ENCODE measurements at places on chromosomes 7 and 10.

DNA sequence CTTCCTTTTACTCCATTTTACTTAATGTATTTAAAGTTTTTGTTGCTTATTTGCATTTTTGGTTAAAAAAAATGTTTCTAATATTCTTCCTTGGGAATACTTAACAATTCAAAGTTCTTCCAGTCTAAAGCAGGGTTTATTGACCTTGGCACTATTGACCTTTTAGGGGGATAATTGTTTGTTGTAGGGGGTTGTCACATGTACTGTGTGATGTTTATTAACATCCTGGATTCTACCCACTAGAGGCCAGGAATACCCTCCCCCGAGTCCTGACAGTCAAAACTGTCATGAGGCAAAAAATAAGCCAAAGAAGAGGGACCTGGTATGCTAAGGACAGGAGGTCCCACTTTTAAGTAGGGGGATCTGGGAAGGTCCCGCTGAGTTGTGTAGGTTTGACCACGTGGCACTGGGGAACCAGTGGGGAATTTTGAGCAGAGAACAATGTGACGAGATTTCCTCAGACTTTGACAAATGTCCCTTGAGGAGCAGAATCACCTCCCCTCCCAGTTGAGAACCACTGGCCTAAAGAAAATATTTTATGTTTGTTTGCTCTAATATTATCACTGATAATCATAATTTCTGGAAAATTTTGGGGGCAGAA is 178.3 kb upstream of the PRR15 start:
- ATAC-seq: no peak

DNA sequence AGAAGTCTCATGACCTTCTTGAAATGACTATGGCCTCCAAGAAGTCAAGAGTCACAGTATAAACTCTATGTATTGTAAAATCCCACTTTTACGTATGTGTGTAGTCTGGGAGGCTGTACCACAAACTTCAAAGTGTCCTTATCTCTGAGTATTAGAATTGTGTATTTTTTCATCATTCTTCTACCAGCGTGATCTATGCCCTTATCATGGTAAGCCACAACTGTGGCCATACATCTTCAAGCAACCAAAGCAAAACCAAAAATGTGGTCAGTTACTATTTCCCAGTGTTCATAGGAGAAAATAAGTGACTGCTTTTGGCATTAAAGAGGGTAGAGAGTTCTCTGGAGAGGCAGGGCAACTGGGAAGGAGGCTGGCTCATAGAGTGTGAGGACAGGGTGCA is 42.8 kb downstream of the SPOCK2 start:
- ATAC-seq: no peak

DNA sequence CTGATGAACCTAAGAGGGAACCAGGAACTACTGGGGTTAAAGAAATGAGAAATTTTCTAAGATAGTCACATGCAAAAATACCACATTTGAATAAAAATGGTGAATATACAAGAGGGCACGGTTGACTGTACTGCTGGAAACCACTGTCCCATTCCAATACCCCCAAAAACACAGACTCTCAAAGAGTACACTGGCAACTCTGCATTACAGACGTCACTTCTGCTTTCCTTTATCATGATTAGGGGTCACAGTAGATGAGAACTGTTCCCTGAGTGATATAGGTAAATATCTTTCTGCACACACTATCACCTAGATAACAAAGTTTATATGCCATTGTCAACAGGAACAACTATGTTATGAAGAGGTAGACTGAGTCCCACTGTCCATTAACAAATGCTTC is 69.5 kb downstream of the RAPGEF5 start:
- ATAC-seq: no peak

DNA sequence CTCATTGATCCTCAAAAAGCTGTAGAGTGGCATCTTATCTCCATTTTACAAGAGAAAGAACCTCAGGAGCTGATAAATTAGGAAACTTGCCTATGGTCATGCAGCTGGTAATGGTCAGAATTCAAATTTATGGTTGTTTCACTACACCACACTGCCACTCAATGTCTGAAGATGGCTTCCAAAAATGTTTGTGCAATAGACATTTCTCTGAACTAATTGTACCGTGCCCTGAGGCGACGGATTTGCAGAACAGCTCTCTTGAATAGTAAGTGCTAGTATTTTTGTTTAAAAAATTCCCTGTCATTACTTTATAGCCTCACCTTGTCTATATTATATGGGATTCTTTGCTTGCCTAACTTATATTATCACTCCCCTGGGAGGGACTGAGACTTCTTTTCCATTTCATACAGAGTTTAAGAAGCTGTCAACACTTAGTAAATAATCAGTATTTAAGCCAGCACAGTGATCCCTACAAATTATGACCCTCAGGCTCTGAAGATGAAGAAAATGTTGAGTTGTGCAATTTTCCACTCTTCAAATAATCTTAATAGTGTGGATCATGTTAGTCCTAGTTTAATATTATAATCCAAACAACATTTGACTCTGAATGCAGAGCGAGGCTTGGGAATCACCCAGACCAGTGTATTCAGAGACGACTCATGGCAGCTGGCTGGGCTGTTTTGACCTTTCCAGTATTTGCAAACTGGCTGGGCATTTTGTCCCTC is 346.6 kb downstream of the PTEN start:
- ATAC-seq: no peak

GRCh38 chr10:104617831-104618230 is 23.3 kb upstream of the SORCS3 start:
- no peak for ATAC-seq

GRCh38 chr10:91768123-91768522 is 30.1 kb upstream of the TNKS2 start:
- peak; percentile 68 for ATAC-seq

DNA sequence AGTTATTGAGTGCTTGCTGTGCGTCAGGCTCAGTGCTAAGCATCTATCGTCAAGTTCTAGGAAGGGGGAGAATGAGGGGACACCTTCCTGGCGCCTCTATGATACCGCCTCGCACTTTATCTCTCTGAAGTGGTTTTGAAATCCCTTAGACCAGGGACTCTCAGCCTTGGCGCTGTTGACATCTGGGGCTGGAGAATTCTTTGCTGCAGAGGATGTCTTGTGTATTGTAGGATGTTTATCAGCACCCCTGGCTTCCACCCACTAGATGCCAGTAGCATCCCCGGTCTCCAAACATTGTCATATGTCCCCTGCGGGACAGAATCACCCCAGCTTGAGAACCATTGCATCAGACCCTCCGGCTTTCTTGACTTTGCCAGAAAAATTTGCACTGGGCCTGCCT is 285.5 kb downstream of the CCDC3 start:
- ATAC-seq: no peak

GRCh38 chr10:110415809-110416208 is 81.9 kb upstream of the DUSP5 start:
- no peak for ATAC-seq

DNA sequence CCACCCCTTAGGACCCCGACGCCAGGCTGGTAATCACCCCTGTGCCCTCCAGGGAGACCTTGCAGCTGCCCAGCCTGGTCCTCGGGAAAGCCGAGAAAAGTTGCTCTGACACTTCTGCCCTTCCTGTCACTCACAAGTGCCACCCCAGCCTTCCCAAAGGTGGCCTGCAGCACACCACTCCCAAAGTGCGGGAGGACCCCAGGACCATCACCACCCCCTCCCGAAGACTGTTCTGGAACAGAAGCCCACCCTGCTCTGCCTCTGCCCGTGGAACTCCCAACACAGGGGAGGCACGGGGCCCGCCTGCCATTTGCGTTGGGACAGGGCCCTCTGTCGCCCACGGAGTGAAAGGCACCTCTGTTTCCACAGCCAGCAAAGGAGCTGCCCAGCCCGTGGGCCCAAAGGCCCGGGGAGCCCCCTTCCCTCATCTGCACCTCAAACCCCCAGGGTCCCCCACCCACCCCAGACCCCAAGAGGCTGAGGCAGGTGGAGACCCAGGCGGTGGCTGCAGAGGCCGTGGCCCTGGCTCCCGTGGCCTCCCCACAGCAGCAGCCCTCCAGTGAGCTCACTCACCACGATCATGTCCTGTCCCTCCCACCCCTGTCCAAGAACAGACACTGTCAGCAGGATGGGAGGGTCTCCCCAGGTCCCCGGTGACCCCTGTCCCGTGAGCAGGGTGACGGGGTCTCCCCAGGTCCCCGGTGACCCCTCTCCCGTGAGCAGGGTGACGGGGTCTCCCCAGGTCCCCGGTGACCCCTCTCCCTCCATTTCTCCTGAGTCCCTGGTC is 47.8 kb upstream of the PPP2R2D start:
- no peak for ATAC-seq

GRCh38 chr10:127910464-127910770 is 3.5 kb downstream of the PTPRE start:
- ATAC-seq: no peak

GRCh38 chr7:93307943-93308342 is 75.8 kb downstream of the VPS50 start:
- no peak for ATAC-seq

DNA sequence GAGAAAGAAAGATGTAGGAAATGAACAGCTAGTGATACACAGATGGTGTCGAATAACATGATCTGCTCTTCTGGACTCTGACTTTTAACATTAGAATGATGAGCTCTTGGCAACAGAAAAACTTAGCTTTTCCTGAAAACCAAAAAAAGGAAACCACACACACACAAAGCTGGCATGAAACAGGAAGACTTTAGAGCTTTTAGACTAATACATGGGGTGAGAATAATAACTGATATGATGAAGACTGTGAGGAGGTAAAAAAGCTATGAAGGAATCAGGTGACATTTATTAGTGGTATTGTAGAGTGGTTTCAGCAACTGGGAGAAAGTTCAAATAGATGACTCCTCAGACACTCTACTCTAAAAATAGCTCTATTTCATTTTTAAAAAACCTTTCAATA is 491.9 kb downstream of the PARD3 start:
- ATAC-seq: no peak

- no peak for ATAC-seq
Measured at GRCh38 chr7:151152643-151153513, 14.6 kb downstream of the GBX1 start.

- no peak for ATAC-seq
Measured at GRCh38 chr7:30027740-30028215, 434 bp upstream of the PLEKHA8 start.

DNA sequence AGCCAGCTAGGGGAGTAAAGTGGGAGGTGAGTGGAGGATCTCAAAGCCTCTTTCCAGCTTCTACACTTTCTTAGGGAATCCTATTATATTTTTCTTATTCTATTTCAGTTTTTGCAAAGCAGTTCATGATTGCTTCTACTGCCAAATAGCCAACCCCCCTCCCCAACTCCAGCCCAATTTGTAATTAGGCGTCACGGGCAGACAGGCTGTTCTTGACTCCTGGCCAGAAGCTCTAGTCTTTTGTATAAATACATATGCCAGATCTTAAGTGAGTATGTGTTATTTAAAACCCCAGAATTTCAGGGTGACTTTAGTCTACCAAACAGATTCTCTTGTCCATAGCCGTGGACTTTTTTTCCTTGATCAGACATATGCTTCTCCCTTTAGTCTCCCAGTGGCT is 255.2 kb downstream of the BUB3 start:
- ATAC-seq: no peak

DNA sequence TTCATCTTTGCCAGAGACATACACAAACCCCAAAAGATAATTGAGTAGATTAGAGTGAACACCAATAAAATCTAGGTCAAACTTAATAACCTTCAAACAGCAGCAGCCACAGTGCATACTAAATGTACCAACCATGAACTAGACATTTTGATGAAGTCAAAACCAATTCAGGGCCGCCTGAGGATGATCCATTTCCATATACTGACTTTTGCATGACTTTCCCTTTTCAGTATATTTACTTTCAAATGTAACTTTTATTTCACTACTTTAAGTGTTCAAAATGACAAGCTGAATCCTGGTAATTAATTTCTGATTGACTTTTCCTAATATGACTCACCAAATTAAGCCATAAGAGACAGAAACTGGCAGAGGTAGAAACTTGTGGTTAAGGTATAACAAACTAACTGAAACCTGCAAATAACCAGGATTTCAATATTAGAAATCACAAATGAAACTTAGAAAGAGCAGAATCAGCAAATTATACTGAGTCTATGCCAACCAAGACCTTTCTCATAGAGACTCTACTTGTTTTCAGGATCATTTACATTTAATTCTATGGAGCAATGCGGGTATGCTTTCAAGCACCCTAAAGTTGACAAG is 171.9 kb upstream of the LRRN3 start:
- peak; percentile 64 for ATAC-seq

- ATAC-seq: peak; percentile 75
Measured at GRCh38 chr10:17616403-17617030, 657 bp downstream of the HACD1 start.

GRCh38 chr10:75042292-75042974 is 69.0 kb upstream of the SAMD8 start:
- ATAC-seq: no peak

GRCh38 chr7:138919216-138919615 is 62.0 kb downstream of the KIAA1549 start:
- ATAC-seq: no peak

DNA sequence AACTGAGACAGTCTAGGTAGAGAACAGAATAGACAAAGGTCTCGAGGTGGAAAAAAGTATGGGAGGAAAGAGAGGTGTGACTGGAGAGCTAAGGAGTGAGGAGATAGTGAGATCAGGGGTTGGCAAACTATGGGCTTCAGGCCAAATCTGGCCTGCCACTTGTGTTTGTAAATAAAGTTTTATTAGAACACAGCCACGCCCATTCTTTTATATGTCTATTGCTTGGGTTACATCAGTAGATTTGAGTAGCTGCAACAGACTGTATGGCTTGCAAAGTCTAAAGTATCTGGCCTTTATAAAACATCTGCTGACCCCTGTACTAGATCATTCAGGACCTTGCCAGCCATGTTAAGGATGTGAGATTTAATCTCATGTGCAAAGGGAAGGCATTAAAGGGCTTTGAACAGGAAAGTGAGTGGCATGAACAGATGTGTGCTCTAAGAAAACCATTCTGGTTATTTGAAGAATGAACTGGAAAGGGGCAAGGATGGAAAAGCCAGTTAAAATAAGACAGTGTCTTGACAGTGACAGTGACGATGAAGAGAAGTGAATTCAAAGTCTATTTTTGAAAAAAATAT is 240.3 kb downstream of the RNLS start:
- no peak for ATAC-seq

- peak; percentile 60 for ATAC-seq
Measured at GRCh38 chr7:65731562-65732035, 141.3 kb upstream of the VKORC1L1 start.

DNA sequence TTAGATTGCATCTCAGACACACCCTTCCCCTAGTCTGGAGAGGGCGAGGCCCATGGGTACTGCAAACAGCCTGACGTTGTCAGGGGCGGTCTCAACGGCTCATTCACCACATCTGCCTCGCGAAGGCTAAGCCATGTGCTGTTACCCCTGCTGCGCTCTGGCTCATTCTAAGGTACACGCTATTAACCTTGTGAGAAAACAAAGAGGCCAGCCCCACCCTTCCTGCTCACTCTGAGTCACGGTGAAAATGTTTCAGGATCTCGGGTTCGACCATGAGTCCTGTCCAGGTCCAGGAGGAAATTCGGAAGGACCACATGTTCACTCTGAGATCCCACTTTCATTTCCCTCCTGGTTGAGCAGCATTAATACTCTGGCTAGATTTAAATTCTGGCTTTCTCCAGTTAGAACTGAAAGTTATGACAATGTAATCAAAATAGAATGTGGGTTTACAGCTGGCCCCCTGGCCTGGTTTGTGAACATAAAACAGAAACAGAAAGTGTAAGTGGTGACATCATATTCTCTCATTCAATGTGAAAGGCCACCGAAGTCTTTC is 55.2 kb downstream of the EGFR start:
- peak; percentile 98 for ATAC-seq

GRCh38 chr10:3554121-3554522 is 230.9 kb downstream of the KLF6 start:
- no peak for ATAC-seq

GRCh38 chr10:124002391-124003069 is 90.9 kb downstream of the CHST15 start:
- no peak for ATAC-seq

Data from esophagus mucosa (tissue), 1 donor.